ENCODE measurements at places on chromosomes 5 and 9.

DNA sequence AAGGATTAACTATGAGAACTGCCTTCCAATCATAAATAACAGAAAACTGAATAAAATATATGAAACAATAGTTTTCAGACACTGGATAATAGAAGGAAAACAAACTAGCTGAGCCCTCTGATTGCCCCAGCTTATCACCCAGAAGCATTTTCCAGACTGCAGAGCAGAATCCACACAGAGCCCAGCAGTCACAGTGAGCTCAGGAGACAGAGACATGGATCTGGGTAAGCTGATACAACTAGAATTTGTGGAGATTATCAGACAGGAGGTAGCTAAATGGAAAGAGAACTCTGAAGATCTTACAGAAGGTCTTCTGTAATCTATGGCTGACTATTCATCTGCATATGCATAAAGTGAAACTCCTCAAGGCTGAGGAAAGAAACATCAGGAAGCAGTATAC, 128.8 kb downstream of the NR2F1-AS1 start:
- DNase-seq: no peak

- DNase-seq: no peak
These were observed 220.9 kb downstream of the ACTL7B start for GRCh38 chr9:108634672-108635462.

GRCh38 chr5:96114736-96115135, 153.1 kb upstream of the ELL2 start:
- no peak for DNase-seq

GRCh38 chr5:88398316-88398715, 129.7 kb upstream of the TMEM161B start:
- no peak for DNase-seq

DNA sequence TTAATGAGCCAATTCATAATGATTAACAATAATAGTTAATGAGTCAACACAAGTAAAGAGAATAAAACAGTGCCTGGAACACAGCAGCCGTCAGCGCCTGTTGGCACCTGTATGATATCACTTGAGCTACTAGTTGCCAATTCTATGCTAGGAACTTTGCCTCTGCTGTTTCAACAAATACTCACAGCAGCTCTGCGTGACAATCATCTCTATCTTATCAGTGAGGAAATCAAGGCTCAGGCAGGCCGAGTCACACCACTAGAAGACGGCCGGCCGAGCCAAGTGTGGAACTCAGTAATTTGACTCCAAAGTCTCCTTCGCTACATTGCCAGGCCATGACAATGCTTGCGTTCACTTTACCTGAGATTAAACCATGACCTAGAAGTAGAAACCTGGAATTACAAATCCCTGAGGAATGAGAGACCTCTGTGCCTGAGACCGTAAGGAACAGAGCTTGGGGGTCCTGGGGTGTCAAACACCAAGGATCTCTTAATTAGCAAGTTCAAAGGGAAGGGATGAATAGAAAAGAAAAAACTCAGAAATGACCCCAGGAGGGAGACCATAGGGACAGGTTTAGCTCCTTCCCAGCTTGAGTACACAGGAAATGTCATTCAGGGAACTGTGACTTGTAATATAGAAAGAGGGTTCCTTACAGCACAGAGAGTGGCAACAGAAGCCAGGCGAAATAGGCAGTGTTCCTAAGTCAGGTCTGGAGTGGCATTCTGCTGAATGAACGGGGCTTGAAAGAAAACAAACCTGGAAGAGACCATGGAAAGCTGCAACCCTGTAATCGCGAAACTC, 109.1 kb downstream of the SUSD1 start:
- DNase-seq: no peak

- no peak for DNase-seq
These were observed 82.6 kb upstream of the GRHPR start for GRCh38 chr9:37339923-37340322.

DNA sequence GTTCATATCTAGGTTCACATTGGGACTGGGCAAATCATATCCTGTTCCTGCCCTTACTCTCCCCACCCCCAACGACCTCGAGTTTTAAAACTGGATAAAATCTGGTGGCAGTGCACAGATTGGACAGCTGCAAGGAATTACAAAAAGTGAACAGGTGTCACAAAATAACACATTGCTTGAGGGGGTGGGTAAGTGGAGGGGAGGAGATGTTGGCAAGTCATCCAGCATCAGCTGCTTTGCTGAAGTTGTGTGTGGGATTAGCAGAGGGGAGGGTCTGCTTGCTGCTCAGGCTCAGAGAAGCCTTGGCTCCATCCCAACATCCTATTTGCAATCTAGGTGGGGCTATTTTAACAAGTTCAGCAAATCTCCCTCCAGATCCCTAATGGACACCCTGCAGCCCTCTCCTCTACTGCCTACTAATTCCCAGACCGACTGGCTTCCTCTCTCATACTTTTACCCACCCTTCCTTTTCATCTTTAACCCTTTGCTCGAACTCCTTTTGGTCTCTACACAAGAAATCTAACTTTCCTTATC, 39.8 kb upstream of the SLC24A2 start:
- no peak for DNase-seq

GRCh38 chr9:133976191-133976861, 15.8 kb downstream of the VAV2 start:
- no peak for DNase-seq

- no peak for DNase-seq
These were observed 20.8 kb upstream of the CTNNA1 start for GRCh38 chr5:138732466-138732865.

DNA sequence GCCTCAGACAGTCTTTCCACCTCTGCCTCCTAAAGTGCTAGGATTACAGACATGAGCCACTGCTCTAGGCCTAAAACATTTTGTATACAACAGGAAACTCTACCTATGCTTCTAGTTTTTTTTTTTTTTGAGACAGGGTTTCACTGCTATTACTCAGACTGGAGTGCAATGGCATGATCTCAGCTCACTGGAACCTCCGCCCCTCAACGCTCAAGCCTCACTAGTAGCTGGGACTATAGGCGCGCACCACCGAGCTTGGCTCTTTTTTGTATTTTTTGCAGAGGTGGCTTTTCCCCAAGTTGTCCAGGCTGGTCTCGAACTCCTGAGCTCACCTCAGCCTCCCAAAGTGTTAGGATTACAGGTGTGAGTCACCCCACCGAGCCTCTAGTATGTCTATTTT, 5.4 kb downstream of the HSPA9 start:
- no peak for DNase-seq

DNA sequence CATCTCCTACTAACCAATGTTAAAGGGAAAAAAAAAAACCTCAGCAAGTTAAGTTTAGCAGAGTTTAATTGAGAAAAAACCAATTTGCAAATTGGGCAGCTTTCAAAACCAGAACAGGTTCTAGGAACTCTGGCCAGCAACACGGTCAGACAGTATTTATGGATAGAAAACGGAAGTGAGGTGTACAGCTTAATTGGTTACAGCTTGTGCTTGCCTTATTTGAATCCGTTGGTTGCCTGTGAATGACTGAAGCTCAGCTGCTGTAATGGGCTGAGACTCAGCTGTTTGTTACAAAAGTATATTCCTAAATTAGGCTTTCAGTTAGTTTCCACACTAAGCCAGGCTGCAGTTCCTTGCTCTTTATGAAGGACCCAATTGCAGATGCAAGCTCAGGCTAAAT, 217.0 kb downstream of the SREK1 start:
- DNase-seq: no peak

DNA sequence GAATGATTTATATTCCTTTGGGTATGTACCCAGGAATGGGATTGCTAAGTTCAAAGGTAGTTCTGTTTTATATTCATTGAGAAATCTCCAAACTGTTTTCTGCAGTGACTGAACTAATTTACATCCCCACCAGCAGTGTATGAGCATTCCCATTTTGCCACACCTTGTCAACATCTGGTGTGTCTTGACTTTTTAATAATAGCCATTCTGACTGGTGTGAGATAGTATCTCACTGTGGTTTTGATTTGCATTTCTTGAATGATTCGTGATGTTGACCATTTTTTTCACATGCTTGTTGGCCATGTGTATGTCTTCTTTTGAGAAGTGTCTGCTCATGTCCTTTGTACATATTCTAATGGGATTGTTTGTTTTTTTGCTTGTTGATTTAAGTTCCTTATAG, 421.5 kb downstream of the KIAA0825 start:
- no peak for DNase-seq

DNA sequence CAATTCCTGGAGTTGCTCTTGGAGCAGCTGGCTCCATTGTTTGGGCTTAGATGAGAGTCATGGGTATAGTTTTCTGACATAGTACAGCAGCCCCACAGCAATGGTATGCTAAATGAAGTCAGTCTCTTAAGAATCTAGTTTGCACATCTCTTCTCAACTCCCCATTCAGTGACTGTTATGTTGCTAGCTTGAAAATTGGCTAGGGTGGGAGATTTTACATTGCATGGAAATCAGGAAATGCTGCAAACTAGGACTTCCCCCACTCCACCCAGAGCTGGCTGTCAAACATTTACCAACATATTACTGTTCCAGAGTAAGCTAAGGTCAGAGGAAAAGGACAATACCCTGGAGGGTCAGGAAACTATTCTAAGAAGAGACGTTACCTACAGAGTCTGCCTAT, 17.6 kb upstream of the FCHO2 start:
- no peak for DNase-seq

- no peak for DNase-seq
These were observed 162.8 kb downstream of the KCTD16 start for GRCh38 chr5:144333336-144333920.

- DNase-seq: no peak
These were observed 10.3 kb downstream of the FBXW5 start for GRCh38 chr9:136934277-136934676.

DNA sequence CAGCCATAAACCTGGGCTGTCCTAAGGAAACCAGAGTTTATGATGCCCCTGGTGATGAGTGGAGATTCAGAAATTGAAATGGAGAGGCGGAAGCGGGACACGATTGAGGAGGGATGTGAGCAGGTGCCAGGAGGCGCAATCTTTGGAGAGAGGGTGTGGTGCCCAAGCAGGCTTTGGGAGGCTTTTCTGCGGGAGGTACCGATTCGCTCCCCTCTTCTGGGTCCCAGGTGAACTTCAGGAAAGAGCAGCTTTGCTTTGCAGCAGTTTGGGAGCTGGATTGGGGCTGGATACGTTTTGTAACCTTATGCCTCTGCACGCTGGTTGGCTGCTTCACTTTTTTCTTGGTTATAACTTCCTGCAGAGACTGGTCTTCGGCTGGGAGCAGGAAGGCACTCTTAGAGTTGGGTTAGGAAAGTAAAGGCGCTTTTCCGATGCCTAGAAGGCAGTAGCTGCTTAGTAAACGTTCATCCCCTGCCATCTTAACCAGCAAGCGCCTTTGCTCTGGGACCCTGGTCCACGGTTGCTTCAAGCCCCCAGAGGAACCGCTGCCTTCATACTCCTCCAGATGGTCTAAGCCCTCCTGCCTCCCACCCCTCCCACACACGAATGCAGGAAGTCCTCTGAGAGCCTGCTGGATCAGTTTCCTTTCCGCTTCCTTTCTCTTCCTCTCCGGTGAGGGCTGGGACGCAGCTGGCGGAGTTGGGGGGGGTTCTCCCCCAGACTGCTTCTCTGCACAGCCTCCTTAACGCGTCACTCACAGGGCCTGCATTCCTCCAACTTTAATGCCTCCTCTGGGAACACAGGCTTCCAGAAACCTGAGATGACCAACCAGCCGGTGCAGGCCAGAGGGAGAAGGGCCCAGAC, 15.2 kb upstream of the NEK6 start:
- no peak for DNase-seq

DNA sequence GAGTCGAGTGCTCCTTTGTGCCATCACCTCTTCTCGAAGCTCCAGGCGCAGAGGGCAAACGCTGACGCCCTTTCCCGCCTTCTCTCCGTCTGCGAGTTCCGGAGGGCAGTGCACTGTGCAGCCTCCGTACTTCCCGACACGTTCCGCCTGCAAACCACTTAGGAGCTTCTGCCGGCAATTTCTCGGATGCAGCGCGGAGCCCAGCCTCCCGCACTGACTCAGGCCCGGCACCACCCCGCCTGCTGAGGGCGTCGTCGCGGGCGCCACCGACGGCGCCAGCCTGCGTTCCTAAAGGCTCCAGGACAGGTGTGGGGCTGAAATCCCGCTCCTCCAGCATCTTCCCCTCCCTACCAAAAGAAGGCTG, 9.3 kb upstream of the TRIM36 start:
- no peak for DNase-seq

DNA sequence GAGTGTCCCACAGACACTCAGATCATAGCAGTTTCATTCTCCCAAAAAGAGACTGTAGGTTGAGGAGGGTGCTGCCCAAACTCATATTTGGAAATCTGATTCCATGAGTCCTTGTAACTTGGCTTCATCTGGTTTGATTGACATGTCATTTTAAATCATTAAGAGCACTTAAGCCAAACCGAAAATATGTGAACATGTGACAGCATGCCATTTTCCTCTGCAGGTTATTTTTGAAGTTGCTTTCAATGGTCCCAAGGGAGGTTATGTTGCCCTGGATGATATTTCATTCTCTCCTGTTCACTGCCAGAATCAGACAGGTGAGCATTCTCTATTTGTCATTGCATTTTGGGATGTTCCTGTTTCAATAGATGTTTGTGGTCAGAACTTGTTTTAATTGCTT, 87.6 kb downstream of the MAMDC2 start:
- no peak for DNase-seq

DNA sequence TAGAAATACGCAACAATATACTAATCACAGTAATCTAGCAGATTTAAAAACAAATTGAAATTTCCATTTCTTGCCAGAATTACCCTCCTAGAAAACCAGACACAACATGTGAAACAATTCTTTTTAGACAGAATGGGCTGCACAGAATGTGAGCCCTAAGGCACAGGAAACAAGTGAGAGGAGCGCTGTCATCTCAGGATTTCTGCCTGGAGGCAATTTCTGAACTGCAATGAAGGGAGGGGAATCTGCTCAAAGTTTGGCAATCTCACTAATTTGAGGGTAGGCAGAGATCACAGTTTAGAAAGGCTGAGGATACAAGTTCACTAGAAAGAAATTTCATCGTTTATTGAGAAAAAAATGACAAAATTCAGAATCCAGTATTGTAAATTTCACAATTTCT, 70.3 kb downstream of the INIP start:
- DNase-seq: no peak

DNA sequence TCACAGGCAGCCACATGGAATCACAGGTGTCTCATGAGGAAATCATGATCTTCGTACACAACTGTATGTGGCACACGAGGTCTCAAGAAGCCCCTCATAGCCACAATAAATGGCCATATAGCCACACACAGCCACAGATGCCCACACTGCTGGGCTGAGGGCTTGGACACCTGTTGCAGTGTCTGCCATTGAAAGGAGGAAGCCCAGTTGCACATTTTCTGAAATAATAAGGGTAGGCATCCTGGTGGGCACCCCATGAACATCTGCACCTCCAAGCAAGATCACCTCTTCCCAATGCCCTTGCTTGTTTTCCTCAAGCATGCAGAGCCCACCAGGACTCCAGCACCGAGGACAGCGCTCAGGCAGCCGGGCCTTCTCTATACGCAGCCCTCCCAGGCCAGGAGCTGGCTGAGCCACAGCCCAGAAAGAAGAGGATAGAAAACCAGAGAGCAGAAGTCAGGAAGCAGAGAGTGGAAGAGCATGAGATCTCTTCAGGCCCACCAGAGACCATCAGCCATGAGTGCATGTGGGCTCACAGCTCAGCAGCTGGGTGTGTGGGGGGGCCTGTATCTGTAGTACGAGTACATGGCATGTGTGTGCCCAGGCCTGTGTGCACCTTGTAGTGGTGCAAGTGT, 1.0 kb upstream of the ACSL6 start:
- no peak for DNase-seq
